Inflammatory macrophage (primary cell): ENCODE measurements at places on chromosomes 16 and 17.

DNA sequence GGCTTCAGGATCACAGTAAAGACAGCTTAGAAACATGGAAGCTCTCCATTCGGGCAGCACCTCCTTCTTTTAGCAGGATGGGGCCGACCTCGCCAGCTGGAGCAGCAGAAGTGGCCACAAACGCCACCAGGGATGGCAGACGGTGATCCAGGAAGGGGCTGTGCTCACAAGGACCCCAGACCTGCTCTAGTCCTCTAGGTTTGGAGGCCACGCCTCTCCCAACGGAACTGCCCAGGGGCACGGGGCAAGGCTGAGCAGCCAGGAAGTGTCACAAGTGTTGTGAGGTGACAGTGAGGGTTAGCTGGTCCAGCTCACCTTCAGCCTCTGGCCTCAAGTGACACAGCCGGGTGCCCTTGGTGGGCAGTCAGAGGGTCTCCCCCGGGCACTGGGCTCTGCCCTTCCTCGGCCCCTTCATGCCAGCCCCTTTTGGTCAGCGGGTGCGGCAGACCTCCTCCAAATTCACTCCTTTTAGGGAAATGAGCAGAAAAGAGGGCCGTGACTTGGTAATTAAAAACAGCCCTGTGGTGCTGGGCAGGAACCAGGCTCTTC lies 20.4 kb downstream of the CEP295NL start:
- DNase-seq = peak; percentile 51

GRCh38 chr16:75074920-75075687 lies 41.5 kb downstream of the LDHD start:
- peak; percentile 10 for DNase-seq

DNA sequence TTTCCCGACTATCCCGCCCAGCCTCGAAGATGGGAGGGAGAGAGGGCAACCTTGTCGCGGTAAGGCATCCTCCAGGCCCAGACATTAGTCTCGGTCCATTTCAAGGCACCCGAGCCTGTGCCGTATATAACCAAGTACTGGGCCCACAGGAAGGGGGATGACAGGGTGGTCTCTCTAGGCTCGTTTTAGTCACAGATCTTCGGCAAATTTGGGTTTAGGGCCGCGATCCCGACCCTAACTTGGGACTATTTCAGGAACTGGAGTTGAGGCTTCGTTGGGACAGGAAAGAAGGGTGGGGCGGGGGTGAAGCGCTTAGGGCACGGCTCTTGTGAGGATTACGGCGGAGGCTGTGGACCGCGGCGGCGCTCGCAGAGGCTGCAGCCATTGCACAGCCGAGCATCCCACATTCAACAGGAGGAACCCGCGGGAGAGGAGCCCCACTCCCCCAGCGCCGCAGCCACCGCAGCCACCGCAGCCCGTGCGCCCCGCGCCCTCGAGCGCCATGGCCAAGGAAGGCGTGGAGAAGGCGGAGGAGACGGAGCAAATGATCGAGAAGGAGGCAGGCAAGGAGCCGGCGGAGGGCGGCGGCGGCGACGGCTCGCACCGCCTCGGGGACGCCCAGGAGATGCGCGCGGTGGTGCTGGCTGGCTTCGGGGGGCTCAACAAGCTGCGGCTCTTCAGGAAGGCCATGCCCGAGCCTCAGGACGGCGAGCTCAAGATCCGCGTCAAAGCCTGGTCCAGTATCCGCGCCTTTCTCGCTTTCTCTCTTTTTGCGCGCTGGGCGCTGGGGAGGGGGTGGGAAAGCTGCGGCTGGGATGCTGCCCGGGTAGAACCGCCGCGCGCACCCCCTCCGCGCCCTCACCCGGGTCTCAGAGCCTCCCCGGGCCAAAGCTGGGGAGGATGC lies at the start of gene VAT1L:
Gene VAT1L (plus strand): TSS at position 384 of the 904 bp plus-strand sequence. CDS start 119 bp downstream, at position 503.
- DNase-seq = no peak

- no peak for DNase-seq
Measured at GRCh38 chr17:64273006-64273405, 9.9 kb upstream of the TEX2 start.

DNA sequence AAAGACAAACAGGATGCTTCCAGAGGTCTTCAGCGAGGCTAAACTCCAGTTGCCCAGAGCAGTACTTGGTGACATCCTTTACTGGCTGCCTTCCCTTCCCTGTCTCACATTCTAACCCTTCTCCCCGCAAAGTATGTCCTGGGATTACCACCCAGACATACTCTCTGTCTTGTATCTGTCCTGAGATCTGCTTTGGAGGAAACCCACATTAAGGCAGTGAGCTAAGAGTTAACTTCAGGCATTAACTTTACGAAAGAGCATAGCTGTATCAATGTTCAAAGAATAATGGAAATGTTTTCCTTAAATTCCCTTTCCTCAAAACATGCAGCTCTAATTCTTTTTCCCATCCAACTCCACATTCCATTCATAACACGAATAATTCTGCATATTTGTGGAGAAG lies 385.2 kb downstream of the NPIPA8 start:
- DNase-seq = no peak

GRCh38 chr16:81380932-81381331 lies 63.7 kb upstream of the CMIP start:
- DNase-seq = no peak

- peak; percentile 77 for DNase-seq
Measured at GRCh38 chr17:37475731-37476420, 13.8 kb upstream of the DUSP14 start.

DNA sequence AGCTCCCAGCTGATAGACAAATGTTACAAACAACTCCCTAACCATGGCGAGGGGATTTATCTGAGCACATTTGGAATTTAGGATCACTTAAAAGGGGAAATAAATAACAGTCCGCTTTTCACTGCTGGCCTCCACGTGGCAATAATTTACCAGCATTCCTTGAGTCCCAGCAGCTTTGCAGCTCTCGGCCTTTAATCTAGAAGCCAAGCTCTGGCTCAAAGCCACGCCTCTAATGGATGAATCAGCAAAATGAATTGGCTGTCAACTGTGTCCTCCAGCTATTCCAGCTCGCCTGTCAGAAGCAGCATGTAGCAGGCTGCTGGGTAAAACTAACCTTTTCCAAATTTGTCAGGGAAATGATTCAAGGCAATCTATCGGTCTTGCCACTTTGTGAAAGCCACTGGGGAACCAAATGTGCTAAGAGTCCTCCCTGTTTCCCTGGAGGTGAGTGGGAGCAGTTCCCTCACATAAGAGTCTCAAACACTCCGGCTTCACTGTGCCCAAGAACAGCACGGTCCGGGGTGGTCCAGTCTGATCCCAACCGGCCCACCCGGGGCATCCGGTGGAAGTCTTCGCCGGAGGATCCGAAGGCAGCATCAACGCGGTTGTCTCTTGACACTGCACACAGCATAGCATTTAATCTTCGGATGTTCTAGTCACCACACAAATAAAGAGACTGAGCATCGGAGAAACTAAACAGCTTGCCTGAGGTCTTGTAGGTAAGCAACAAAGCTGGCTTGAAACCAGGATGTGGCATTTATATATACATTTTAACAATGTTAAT lies 143.3 kb downstream of the PARN start:
- peak; percentile 27 for DNase-seq

DNA sequence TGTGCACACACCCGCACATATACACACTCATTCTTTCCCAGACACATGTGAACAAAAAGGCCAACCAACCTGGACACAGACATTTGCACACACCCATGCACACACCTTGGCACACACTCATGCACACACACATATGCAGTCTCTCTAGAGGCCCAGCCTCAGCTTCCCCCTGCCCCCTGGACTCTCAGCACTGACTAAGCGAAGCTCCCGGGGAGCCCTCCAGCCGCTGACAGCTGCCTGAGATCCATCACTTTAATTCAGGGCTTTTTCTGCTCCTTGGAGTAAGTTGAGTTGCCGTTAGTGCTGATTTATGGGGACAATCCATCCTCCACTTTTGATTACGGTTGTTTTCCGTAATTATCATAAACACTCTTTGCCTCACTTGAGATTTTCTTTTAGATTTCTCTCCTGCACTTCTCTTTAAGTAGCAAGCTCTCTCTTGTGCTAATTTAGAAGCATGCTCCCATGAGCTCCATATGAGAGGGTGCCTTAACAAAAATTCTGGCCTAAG lies 158.6 kb upstream of the CDC42EP4 start:
- no peak for DNase-seq

DNA sequence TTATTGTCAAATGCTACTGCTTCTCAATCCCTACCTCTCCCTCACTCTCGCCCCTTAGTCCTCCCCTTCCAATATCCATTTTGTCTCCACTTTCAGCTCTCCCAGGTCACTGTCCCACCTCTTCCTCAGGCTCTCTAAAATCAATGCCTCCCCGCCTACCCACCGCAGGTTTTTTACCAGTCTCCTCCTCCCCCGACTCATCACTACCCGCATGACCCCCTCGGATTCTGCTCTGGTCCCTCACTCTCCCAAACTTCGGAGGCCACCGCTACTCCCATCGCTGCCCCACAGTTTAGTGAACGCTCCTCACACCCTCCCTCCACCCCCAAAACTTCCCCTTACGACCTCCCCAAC lies 513 bp downstream of the CRLF3 start:
- DNase-seq = peak; percentile 25

- peak; percentile 36 for DNase-seq
Measured at GRCh38 chr16:84214451-84215066, 23.6 kb downstream of the ADAD2 start.

GRCh38 chr17:44210342-44211192 lies 8.9 kb downstream of the UBTF start:
- DNase-seq = peak; percentile 95

GRCh38 chr16:85459529-85460251 lies 153.4 kb upstream of the GSE1 start:
- DNase-seq = no peak

- DNase-seq = no peak
Measured at GRCh38 chr17:48299760-48300159, 130.3 kb downstream of the SKAP1 start.

GRCh38 chr16:48049847-48050246 lies 105.9 kb downstream of the ABCC12 start:
- no peak for DNase-seq

- peak; percentile 35 for DNase-seq
Measured at GRCh38 chr16:67842509-67843342, 606 bp downstream of the THAP11 start.

- DNase-seq = no peak
Measured at GRCh38 chr16:50316102-50316847, 49.9 kb downstream of the ADCY7 start.
